ENCODE measurements at places on chromosomes 7 and 10.

DNA sequence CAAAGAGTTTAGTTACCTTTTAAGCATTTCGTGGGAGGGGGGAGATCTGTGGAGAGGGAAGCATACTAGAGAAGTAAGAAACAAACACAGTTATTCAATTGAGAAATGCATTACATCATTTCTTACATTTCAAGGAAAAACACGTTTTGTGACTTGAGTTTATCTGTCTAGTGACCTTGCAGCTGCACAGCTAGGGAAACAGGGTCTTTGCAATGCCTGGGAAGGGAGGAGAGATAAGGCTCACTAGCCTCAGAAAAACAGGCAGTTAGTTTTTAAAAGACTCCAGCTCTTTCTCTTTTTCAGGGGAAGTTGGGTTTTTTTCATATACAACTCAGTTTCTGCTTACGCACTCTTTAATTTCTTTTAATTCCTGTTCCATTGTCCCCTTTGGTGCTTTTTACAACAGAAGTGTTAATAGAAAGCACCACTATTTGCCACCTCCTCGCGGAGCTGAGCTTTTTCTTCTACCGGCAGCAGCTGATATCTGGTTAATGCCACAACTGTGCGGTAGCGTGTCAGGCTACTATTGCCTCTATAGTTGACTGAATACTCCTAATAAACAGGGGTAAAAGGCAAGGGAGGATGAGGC, 5.6 kb downstream of the CYP3A43 start:
- DNase-seq: no peak

DNA sequence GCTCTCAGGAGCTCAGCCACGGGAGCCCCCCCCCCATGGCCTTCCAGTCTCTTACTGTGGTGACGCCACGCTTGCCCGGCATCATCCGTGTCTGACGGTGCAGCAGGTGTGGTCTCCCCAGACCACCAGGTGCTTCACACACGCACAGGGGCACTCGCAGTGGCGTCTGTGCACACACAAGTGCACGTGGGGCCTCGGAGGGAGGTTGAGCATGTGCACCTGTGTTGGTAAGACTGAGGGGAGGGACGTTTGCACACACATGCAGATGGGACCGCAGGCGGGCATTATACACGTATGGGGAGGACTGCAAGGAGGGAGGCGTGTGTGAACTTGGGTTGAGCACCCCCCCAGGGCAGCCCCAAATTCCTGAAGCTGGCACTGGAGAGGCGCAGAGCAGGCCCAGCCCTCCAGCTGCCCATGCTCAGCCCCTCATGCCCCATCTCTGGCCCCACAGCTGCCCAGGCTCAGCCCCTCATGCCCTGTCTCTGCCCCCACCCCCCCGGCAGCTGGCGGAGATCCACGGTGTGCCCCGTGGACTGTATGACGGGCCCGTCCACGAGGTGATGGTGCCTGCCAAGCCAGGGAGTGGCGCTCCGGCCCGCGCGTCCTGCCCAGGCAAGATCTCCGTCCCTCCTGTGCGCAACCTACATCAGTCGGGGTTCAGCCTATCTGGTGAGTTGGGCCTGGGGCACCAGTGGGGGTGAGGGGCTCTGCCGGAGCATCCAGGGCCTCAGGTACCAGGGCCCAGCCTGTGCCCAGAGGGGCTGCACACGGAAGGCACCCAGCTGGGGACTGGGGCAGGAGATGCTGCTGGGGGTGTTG, 16.7 kb downstream of the DPYSL4 start:
- DNase-seq: no peak

DNA sequence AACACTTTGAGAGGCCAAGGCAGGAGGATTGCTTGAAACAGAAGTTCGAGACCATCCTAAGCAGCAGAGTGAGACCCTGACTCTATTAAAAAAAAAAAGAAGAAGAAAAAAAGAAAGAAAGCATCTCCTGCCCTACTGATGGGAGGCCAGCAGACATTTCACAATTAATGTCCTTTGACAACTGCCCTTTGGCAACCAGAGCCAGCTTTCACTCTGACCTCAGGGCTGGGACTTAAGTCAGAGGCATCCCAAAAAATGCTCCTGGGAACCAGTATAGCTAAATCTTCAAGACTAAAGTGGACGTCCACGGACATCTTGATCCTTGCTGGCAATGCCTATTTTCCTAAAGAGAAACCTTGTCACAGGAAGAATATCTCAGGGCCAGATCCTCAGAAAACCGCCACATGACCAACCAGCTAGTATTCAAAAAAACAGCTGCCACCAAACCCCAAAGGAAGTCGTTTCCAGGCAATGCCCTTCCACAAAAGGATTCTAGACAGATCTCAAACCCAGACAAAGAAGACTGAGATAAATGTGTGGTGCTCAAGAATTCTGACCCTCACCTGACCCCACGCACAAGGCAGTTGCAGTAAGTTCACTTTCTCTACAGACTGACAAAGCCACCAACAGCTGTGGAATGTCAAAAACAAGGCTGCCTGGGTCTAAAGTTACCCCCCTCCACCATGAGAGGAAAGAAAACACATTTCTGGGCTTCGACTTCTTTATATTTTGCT, 18.4 kb downstream of the GFRA1 start:
- DNase-seq: no peak

GRCh38 chr7:44949303-44949702, 29.5 kb downstream of the MYO1G start:
- DNase-seq: no peak

GRCh38 chr10:26407406-26407969, 30.7 kb upstream of the APBB1IP start:
- no peak for DNase-seq

DNA sequence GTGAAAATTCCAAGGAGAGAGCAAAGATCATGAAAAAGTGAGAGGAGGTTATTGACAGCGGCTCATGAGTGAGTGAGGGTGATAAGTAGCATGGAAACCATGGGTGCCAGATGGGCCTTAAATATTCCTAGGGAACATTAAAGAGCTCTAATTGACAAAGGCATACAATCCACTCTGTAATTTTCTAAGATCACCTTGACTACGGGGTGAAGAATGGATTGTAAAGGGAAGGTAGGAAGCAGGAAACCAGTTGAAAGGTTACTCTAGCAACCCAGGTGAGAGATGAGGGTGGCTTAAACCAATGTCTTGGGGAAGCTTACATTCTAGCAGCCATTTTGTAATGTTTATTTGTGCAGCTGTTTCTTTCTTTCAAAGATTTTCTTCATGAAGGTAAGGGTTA, 75.7 kb downstream of the RSU1 start:
- no peak for DNase-seq

- no peak for DNase-seq
Measured at GRCh38 chr10:24350070-24350921, 141.4 kb downstream of the KIAA1217 start.

DNA sequence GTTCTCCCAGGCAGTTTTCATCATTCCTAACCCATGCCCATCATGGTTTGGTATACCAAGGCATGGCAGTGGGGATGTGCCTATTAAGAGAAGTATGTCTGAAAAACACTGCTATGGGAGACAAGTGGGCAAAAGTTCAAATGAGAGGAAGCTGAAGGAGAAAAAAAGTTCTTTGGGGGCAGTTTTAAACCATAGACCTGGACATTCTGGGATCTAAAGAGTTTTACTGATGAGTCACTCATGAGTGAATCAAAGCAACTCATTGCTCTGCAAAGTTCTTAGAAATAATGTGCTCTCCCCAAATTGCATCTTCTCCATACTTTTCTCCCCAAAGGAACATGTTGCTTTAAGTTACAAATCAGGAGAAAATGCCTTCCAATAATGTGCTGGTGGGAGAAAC, 256.9 kb upstream of the MTPN start:
- no peak for DNase-seq

GRCh38 chr10:85611746-85612377, 754.7 kb downstream of the GRID1 start:
- no peak for DNase-seq

DNA sequence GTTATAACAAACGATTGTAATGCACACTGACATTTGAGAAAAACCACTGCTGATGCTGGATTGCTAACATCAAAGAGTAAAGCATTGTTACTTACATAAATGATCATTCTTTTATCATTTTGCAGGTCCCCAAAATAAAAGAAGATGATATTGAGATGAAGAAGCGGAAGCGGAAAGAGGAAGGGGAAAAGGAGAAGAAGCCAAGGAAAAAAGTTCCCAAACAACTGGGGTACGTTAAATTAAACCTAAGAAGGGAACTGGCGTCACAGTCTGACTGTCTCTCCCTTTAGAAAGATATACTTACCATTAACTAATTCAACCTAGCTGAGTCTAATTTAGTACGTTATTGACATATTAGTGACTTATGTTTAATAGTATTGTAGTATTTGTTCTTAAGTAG, 28.1 kb downstream of the UBN2 start:
- DNase-seq: no peak

- DNase-seq: no peak
Measured at GRCh38 chr10:89838044-89838615, 136.7 kb downstream of the KIF20B start.

GRCh38 chr10:68176797-68177196, 55.1 kb downstream of the ATOH7 start:
- DNase-seq: no peak

DNA sequence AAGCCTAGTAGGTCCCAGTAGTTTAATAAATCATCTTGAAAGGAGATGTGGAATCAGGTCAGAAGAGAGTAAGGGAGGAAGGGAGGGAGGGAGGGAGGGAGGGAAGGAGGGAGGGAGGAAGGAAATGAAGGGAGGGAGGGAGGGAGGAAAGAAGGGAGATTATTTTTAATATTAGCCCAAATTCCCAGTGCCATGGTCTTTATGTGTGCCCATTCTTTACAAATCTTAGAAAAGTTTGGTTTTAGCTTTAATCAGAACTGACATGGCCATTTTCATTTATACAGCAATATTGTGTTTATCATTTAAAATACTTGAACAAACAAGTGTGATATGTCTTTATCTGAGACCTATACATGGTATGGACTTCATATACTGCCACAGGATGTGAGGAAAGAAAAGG, 86.8 kb downstream of the GAD2 start:
- no peak for DNase-seq

DNA sequence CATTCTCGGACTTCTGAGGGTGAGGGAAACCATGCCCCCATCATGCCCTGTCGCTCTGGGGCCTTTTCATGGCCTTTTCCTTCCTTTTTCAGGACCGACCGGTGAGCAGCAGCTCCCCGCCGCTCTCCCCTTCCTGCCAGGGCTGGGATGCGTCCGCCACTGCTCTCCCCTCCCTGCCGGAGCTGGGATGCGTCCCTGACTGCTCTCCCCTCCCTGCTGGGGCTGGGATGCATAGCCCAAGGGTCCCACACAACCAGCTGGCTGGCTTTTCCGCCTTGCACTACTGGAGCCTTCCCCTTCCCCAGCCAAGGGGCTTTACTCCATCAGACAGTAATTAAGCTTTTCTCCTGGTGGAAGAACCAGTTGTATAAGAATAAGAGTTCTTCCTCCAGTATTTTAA, 129.7 kb upstream of the COBL start:
- DNase-seq: no peak

GRCh38 chr10:51092402-51092801, 18.1 kb downstream of the PRKG1 start:
- DNase-seq: peak; percentile 25

DNA sequence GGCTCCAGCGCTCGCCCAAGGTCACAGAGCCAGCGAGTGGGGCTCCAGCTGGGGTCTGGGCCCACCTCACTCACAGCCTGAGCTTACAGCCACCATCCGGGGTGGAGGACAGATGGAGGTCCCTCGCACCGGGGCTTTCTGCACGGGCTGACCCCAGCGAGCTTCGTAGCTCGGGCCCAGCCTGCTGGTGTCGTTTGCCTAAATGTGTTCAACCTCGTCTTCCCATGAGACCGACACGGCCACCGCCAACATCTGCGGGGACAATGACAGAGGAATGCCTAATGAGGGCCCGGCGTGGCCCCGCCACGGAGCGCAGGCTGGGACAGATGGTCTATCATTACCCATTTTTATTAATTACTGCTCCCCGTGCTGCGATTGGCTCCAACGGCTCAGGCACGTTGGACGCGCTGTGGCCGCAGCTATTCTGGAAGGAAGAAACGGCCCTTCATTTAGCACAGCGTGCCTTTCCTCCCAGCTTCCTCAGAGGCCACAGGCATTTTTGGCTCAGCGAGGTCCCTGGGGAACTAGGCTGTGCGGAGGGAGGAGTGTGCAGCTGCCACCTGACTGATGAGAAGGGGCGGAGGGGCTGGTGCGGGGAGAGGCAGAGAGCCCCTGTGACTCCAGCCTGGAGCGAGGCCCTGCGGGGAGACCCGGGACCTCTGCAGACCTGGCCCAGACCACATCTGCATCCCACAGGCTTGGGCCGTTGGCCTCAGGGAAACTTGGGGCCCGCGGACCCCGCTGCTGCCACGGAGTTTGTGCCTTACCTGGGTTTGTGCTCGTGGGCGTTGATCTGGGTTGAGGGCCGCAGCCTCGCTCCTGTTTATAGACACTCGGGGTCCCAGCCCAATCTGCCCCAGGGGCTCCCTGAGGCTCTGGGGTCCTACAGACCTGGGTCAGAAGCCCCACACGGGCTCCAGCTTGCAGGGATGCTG, 22.9 kb upstream of the ELFN1 start:
- DNase-seq: no peak

DNA sequence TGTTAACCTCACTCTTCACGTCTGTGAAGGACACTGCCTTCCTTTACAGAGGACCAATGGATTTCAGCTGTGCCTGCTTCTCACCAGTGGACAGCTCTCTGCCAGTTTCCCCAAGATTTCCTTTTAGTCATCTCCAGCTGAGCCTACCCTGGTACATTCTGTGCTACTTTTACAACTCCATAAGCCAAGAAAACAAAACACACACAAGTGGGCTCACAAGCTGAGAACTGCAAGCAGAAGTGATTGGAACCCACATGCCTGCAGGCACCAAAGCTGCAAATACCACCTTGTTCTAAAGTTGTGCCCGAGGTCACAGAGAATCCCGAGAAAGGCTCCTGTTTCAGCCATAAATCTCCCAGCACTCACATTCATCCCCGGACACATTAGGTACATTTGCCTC, 636.8 kb downstream of the PHTF2 start:
- DNase-seq: no peak

DNA sequence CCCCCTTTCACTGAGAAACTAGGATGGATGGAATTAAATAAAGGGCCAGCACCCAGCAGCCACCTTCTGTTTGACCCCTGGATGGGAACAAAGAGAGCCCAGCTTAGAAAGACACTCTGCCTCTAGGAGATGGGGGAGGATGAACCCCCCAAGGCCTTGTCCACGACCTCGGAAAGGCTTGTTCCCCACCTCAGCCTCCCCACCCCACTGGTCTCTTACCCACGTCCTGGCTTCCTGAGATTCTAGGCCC, 9.7 kb downstream of the ITPRIP start:
- DNase-seq: no peak

GRCh38 chr10:22501413-22501812, 156.1 kb downstream of the SPAG6 start:
- DNase-seq: no peak

DNA sequence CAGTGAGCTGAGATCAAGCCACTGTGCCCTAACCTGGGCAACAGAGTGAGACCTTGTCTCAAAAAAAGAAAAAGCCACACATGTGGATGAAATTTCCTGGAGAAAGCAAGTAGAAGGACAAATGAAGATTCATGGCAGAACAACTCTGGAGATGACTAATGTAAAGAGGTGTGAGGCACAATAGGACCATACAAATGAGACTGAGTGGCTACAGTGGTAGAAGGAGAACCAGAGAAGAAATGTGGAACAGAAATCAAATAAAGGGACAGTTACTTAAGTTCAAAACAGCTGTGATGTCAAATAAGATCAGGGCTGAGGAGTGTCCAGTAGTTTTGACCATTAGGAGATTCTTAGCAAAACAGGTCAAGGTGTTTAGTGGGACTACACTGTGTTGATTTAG, 130.9 kb upstream of the CDK6 start:
- no peak for DNase-seq

GRCh38 chr7:71303566-71303965, 171.6 kb downstream of the GALNT17 start:
- DNase-seq: no peak

GRCh38 chr10:79411546-79412495, 33.6 kb downstream of the ZCCHC24 start:
- no peak for DNase-seq
